ENCODE measurements at places on chromosomes 12 and 14. TPM values are rescaled to one million over a fixed set of nuclear protein-coding genes. Genes with fewer than 3 reads are reported as not detected.

PPM1A gene
- 33.9 TPM for total RNA-seq

DNA sequence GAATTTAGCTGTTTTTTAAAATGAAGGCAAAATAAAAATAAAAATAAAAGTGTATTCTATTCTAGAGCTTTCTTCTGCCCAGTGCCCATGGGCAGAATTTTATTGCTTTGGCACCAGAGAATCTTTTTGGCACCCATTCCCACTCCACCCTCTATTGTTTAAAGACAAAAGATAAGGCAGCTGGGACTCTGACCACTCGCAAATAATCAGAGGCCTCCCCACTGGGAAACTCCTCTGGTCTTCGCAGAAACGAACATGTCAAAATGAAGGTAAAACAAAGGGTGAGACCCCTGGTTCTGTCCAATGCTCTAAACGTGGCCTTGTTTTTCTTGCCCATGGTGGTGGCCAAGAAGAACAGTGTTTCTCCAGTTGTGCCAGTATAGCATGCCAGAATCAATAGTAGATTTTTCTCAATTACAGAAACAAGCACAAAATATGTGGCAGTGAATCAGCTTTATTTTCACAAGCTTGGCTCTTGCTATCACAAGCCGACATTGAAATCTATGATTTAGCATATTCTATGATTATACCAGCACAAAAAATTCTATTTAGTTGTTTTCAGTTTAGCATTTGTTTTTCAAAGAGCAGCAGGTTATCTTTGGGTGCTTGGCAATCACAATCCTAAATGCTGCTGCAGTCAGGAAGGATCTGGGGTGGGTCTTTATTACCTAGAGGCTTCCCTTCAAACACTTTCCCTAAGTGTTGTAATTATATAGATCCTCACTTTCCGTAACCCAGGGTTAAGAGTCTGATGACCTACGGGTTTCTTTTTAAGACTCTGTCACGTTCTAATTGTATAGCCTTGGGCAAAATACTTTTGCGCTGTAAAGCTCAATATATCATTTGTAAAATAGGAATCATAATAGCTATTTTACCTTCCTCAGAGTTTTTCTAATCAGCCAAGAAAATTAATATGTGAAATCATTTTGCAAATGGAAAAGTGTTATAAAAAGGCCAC lies 50.5 kb downstream of the KITLG start:
- DNase-seq = no peak

- DNase-seq = no peak
Observed at GRCh38 chr12:70543444-70543843, 93.8 kb downstream of the PTPRB start.

- DNase-seq = no peak
Observed at GRCh38 chr12:4243091-4243490, 30.5 kb upstream of the CCND2 start.

GRCh38 chr12:5138256-5138655 lies 94.6 kb downstream of the KCNA5 start:
- DNase-seq = no peak

Measured in vagina (tissue), 2 donors.